ENCODE measurements at places on chromosomes 2 and 18.
A peak's percentile ranks its signal among the peaks of the same experiment; 100 is the strongest.

- DNase-seq: no peak
Measured at GRCh38 chr2:27931361-27931950, 40.9 kb downstream of the BABAM2 start.

DNA sequence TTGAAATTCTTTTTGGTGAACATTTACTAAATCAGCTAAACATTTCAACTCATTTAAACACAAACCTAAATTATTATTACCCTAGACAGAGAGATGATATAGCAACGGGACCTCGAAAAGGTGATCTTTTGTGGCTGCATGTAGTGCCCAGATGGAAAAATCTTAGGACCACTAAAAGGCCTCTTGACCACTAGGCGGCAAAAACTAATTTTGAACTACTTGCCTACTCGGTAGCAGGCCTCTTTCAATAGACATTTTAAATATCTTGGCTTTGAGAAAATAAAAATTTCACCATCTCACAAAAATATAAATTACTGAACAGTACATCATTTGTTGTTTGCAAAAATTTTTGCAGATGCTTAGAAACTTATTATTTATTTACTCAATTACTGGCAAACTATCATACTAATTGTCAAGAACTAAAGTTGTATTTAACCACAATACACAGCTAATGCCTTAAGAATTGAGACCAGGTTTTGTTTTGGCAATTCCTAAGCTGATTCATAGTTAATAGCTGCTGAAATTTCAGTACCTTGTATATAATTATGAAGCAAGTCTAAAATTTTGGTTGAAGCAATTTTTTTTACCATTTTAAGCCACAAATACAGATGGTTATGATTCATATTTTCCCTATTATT is 9.4 kb downstream of the COL3A1 start:
- DNase-seq: no peak

GRCh38 chr18:66136039-66136438 is 385.2 kb downstream of the CDH7 start:
- no peak for DNase-seq

- no peak for DNase-seq
Measured at GRCh38 chr2:16371751-16372150, 293.9 kb downstream of the CYRIA start.

DNA sequence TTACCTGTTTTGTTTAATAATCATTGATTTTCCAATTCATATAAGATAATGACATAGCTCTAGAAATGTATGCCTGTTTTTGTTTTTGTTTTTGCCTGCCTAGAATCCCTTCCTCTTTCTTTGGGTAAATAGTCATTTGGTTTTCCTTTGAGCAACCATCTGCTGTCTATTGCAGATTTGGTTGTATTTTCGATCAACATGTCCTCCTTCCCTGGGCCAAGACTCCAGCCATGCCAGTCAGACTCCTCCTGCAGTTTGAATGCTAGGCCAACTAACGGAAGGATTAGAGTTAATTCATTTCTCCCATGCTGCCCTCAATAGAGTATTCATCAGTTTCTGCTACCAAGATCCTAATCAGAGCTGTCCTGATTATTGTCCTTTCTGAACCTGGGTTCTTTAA is 67.1 kb downstream of the MAIP1 start:
- no peak for DNase-seq

DNA sequence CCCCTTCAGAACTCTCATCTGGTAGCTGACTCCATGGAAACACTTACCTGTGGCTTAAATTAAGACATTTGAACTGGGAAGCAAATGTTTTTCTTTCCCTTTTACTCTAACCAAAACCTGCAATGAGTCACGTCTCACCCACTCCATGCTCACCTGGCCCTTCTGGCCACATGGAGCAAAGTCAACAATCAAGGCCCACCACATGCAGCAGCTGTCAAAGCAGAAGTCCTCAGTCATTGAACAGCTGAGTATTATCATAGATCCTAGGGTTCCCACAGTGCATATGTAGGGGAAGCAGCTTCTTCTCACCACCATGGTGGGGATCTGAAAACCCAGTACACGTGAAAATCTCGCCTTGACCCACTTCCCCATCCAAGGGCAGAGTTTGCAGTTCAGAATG is 12.3 kb upstream of the MEP1B start:
- no peak for DNase-seq

DNA sequence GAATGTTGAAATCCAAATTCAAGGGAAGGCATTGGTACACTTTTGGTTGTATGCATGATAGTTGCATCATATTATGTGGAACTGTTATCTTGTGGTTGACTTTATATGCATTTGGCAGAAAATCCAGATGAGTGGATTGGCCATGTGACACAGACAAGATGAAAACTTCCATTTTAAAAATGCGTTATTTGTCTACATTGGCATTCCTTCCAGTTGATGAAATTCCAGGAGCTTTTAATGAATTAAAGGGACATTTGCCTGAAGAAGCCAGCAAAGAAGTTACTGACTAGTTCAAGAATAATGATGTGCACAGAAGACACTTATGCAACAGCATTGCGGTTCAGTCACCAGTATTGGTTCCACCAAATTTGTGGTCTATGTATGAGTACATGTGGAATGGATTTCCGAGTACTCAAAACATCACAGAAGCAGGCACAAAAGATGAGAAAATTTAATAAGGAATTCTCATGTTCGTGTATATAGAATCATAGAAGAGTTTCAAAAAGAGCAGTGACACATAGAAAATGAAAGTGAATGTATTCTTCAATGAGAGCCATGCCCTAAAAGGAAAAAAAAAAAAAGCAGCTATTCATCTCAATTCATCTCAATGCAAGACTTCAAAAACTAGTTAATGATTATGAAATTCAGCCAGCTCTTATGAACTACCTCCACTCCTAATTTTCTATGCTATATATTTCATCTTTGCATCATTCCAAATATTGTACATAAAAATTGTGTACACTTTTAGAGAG is 232.1 kb downstream of the RBM43 start:
- no peak for DNase-seq

DNA sequence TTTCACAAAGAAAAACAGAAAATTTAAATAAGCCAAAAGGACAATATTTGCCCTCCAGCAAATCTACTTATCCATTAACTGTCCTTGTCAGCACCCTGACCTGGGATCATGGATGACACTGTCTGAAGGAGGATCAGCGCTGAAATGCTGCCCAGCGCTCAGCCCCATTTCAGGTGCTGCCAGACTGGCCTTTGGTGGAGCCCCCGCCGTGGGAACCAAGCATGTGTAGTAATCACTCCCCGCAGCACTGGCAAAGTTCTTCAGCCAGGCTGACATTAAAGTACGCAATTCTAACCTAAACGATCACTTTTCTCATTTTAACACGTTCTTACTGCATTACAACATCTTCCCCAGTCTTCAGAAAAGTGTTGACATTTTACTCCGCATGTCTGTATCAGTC is 108.6 kb upstream of the GPC1 start:
- no peak for DNase-seq

DNA sequence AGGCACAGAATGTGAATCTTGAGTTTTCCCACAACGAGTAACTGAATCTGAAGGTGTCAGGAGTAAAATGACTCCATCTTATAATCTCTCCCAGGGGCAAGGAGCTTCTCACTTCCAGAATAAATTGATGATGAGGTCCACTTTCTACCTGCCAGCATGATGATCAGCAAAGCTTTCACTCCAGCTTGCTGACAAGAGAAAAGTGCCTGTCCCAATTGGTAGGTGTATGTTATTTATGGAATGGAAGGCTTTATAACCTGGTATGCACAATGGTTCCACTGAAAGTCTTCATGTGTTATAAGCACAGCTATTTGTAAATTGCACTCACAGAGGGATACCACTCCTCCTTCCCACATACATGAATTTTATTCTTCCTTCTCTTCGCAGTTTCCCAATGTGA is 401.0 kb upstream of the UBE2E3 start:
- DNase-seq: no peak

GRCh38 chr2:53985646-53986045 is 14.9 kb upstream of the PSME4 start:
- DNase-seq: no peak

GRCh38 chr2:12766421-12766879 is 49.7 kb downstream of the TRIB2 start:
- DNase-seq: no peak

DNA sequence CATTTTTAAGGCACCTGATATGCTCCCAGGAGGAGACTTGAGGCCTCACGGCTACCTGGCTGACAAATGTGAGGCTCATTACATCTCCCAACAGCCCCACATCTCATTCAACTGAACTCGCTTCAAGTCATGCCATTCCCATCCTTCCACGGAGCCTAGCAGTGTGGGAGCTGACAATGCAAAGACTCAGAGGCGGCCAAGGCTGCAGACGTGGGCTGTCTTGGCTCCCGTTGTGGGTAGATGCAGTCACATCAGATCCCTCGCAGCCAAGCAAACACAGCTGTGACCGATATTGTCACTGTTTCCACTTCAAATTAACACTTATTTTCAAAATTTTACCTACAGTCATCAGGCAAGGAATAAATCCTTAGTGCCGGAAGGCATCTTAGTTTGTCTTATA is 64.0 kb upstream of the TRIB2 start:
- DNase-seq: peak; percentile 31

DNA sequence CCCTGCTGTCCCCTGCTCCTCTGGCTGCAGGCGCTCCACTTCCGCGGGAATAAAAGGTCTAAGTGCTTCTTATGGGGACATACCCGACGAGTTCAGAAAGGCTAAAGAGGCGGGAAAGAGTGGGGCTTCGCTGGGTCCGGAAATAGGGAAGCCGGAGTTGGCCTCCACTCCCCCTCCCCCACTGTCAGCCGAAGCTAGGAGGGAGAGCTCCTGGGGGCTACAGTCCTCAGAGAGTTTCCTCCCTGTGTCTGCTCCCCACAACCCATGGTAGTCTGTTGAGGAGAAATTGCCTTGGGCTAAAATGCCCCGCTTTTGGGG is 7.2 kb downstream of the GAD1 start:
- no peak for DNase-seq

- DNase-seq: no peak
Measured at GRCh38 chr2:66890166-66890742, 455.3 kb downstream of the MEIS1 start.

- no peak for DNase-seq
Measured at GRCh38 chr2:142750858-142751257, 126.6 kb upstream of the KYNU start.

- no peak for DNase-seq
Measured at GRCh38 chr2:101429453-101429852, 42.1 kb upstream of the CREG2 start.

GRCh38 chr18:58806826-58807714 is 57.6 kb upstream of the ZNF532 start:
- DNase-seq: no peak

DNA sequence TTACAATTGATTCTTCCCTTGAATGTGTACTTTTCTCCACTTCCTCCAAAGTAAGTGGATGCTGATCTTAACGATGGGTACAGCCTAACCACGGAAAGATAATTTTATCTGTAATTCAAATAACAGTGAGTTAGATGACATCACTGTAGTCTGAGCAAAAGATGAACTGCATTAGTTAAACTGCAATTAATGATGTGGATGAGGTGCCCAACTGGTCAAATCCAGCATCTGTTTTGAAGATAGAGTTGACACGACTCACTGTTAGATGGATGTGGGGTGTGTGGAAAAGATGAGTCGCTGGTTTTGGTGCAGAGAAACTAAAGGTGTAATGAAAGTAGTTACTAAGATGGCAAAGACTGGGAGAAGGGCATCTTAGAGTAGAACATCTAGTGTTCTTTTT is 270.5 kb upstream of the MEIS1 start:
- no peak for DNase-seq

DNA sequence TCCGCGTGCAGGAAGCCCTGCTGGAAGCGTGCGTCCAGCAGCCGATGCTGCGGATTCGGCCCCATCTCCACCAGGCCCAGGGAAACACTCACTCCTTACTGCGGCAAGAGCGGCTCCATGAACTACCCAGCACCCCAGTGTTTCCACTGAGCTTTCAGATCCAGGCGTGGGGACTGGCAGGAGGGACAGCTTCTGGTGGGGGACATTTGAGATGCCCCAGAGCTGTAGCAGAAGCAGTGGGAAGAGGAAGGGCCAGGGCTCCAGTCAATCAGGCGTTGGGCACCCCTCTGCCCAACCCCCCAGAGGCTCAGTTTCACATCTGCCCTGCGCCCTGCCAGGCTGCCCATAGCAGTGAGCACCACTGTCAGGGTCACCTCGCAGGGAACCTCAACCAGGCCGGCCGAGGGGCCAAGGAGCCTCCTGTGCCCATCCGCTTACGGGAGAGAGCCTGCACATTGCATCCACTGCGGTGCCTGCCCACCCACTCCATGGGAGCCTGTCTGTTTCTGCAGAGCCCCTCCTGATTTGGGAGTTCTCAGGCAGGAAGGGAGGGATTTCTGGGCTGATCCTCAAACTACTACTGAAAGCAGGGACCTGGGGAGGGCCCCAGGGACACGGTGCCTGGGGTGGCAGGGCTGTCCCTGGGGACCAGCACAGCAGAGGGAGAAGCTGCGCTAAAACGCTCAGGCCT is 4.6 kb downstream of the AGXT start:
- no peak for DNase-seq

- no peak for DNase-seq
Measured at GRCh38 chr2:189267925-189268579, 88.5 kb upstream of the COL5A2 start.

GRCh38 chr2:46356991-46357390 is 59.8 kb downstream of the EPAS1 start:
- DNase-seq: no peak

DNA sequence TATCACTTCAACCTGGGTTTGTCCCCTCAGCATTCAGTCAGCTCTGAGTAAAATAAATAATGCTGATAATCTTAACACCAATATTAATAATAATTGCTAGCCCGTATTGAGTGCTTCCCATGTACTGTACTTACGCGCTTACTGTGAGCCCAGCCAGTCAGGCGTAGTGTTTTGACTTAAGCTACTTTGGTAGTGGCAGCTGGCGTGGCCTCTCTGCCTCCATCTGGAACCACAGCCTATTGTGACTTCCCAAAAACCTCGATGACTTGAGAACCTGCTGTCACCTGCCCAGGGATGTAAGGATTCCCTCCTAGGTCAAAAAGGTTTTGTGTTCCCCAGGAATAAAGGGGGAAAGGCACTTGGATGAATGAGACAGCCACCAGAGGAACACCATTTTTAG is 53.2 kb downstream of the SUMO1 start:
- no peak for DNase-seq

- no peak for DNase-seq
Measured at GRCh38 chr2:217349251-217349650, 489.4 kb upstream of the TNP1 start.

DNA sequence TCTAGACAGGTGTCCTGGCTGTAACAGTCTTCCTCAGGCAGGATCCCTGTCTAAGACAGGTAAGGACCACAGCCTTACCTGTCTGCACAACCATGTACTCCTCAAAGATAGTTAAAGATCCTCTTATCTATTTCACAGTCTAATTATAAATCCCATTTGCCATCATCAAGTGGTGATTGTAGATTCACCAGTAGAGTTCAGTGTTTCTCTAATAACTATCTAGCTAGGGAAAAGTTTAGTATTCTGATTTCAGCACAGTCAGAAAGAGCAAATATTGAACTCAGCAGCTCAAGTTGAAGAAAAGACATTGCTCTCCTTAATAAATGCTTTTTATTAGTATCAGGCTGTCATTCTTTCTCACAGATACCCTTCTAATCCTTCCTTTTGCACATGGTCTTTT is 1305.5 kb upstream of the NXPH2 start:
- DNase-seq: no peak

Measured in right hindlimb (tissue), 1 donor.